ENCODE measurements at places on chromosomes 6 and 20.

- DNase-seq: no peak
Observed at GRCh38 chr6:152680151-152680550, 17.5 kb upstream of the MYCT1 start.

- no peak for DNase-seq
Observed at GRCh38 chr6:20876036-20876435, 341.8 kb downstream of the CDKAL1 start.

DNA sequence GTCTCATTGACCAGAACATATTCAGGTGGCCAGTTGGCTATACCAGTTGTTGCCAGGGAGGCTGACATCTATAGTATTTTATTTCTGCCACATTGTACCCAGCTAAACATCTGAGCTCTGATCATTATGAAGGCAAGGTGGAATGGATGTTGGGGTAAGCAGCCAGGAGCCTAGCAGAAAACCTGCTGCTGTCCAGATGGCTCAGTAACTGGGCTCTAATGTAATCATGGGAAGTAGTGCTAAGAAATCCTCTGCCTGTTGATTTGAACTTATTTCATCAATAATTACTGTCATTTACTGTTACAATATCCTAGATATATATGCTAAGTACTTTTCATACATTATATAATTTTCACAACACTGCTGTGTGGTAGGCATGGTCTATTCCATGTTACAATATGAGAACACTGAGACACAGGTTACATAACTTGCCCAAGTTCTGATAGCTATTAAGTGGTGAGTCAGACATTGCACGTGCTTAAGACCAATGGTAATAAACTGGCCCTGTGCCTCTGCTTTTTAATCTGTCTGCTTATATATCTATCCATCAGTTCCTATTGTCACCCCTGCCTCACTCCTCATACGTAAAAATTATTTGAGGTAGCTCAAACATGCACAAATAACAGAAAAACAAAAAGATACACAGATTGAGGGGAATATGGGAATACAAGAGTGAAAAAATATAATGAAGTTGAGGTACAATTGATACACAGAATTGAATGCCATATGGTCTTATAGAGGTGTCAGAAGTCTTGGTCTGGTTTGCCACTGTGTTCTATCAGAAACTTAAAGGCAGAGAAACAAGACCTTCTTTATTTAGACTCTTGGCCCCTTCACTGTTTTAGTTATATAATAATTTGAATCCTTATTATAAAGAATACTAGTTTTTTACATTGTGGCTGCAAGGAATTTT lies 25.2 kb downstream of the TBPL1 start:
- peak; percentile 29 for DNase-seq

- no peak for DNase-seq
Observed at GRCh38 chr6:24920136-24920535, 15.6 kb downstream of the RIPOR2 start.

- DNase-seq: no peak
Observed at GRCh38 chr6:156780102-156780641, 3.0 kb downstream of the ARID1B start.

DNA sequence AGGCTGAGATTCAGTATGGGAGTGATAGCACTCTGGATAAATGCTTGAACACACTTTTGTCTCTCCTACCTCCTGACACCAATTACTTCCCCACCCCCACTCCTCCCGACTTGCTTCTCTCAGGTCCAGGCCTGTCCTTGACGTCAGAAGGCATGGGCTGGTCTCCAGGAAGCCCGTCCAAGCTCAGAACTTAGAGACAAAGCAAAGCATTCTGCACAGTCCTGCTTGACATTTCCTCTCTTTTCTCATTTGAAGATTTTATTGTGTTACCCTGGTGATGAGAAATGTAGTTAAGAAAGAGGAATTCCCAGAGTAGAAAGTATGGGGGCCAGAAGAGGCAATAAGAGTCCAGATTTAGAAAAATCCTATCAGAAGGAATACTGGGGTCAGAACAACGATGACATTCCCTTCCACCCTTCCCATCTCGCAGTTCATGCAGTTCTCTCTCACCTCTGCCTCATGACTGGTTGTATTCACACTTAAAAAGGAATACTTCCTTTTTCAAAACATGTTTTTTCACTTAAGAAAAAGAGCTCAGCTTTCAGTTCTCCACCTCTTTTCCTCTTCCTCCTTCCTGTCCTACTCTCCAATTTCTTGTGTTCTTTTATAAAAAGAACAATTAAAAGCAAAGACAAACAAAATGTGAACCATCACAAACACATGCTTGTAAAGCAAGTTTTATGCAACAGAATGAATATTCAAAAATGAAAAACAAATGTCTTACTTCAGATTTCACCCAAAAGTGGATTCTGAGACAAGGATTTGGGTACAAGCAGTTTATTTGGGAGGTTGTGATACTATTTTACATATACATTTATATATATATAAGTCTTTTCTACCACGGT lies 18.5 kb upstream of the FAM184A start:
- DNase-seq: no peak

DNA sequence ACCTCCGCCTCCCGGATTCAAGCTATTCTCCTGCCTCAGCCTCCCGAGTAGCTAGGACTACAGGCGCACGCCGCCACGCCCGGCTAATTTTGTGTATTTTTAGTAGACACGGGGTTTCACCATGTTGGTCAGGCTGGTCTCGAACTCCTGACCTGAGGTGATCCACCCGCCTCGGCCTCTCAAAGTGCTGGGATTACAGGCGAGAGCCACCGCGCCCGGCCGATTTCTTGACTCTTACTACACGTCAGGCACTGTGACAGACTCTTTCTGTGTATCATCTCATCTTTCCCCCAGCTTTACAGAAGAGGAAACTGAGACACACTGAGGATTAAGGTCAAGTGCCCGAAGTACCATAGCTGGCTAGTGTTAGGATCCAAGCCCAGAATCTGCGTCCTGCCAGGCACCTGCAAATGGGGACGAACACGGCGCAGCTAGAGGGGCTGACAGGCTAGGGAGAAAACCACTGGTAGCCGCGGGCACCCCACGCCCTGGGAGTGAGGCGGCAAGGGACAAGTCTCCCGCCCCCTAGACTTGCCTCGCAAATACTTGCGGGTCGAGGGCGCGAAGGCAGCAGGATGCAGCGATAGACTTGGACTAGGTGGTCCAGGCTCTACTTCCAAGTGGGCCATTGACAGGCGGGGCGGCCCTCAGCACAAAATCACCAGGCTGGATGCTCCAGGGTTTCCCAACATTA lies 1.1 kb upstream of the TAF8 start:
- DNase-seq: peak; percentile 76

DNA sequence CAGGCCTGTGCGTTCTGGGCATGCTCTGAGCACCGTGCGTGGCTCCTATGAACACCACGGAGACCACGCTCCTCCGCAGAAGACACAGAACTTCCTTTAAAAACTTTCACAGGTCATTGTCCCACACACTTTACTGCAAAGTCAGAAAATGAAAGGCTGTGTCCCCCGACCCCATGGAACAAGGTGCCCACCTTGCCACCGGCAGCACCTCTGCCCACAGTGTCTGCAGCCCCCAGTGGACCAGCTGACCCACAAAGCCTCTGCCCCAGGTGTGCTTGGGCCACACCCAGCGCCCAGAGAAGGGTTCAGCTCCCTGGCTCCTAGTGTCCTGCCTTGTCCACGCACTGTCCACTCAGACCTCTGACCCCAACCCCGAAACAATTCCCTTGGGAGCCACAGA lies 8.7 kb downstream of the TAF4 start:
- DNase-seq: no peak

DNA sequence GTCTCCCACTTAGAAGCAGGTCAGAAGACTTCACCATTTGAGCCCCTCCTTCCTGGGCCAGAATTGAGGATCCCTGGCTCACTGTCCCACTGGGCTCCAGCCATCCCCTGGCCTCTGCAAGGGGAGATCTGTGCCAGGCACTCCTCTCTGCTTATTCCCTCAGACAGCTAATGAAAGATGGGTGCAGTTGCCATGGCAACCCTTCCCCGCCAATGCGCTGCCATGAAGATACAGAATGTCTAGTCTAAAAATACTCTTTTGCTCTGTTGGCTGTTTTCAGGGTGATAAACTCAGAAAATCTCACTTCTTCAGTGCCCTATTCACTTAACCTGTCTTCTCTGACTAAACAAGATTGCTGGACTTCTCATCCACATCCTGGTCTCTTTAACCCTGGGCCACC lies 13.6 kb upstream of the TTLL2 start:
- DNase-seq: no peak

DNA sequence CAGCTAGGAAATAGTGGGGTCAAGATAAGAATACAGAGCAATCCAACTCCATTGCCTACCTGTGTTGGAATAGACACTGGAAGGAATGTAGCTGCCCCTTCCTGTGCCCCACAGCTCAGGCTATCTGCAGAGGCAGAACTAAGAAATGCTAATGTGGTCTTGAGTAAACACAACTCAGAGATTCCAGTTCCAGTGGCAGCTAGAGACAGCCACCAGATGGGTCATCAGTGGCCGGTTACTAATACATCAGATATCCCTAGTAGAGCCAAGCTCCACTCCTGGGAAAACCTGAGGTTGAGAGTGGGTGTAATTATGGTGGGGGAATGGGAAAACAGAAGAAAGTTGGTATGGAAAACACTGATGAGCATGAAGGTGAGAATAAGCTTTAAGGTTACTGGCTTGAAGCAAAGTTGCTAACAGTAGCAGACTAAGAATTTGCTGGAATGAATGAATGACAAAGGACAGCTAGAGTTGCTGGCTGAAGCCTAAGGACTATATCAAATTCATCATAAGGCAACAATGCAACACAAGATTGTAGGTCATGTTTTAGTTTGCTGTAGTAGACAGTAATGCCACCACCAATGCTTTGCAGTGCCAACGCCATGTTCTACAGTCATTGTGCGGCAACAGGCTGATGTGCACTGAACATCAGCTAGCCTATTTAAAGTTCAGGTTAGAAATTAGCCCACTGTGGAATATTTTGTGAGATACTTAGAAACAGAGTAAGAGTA lies 28.3 kb upstream of the FAM83C start:
- no peak for DNase-seq

GRCh38 chr6:7992002-7992815 lies 72.0 kb downstream of the BLOC1S5 start:
- DNase-seq: no peak

- DNase-seq: peak; percentile 56
Observed at GRCh38 chr6:25056130-25056529, 120.4 kb upstream of the RIPOR2 start.

GRCh38 chr20:19423900-19424620 lies 211.6 kb downstream of the SLC24A3 start:
- DNase-seq: no peak

DNA sequence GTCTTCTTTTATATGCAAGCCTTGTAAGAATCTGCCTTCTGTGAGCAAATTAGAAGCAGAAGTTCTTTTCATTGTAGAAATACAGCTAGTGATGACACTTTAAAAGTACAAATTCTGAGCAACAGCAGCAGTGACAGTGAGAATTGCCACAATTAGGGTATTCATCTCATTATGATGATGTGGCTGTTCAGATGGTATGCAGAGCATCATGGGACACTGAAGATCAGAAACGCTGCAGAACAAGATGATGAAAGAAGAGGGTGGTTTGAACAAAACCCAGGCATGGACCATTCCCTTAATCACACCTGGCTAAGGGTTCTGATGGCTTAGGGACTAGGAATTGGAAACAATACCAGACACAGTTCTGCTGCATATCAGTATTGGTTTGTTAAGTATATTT lies 312.7 kb upstream of the TBX18 start:
- no peak for DNase-seq

- no peak for DNase-seq
Observed at GRCh38 chr20:3188823-3189413, 15.6 kb downstream of the DDRGK1 start.

DNA sequence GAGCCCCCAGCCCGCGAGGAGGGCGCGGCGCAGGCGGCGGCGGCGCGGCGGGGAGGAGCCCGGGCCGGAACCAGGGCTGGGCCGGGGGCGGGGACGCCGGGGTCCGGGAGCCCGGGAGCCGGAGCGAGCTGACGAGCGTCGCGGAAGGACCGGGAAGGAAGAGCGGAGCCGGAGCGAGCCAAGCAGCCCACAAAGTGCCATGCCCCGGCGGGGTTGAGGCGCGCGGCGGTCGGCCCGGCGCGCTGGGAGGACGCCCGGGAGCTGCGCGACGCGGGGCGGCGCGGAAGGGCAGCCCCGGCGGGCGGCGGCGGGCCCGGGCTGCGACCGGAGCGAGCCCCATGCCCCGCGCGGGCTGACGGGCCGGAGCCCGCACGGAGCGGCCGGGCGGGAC lies 289 bp downstream of the FOXP4 start:
- no peak for DNase-seq

GRCh38 chr6:147053311-147053921 lies 150.8 kb upstream of the STXBP5 start:
- no peak for DNase-seq

DNA sequence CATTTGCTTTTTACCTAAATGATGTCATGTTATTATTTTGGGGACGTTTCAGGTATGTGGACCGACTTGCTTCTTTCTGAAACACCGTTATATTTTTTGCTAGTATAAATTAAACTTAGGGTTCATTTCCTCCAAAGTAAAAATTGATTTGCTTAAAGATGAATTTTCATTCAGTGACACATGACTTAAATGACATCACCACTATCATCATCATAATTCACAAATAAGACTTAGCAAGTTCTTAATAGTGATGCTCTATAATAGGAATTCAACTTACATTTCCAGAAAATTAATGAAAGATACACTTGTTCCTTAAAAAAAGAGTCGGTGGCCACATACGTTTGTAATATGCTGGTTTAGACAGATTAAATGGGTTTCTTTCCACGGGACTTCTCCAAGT lies 9.3 kb downstream of the IRF4 start:
- no peak for DNase-seq

GRCh38 chr20:9417665-9418064 lies 96.7 kb upstream of the LAMP5 start:
- no peak for DNase-seq

- no peak for DNase-seq
Observed at GRCh38 chr20:18267815-18268214, 20.5 kb upstream of the ZNF133 start.
